CD14-positive monocyte (primary cell): ENCODE measurements at places on chromosomes 3 and 15.

GRCh38 chr15:41401904-41402267, 410 bp downstream of the NDUFAF1 start:
- DNase-seq, result no peak

- DNase-seq, result no peak
These were observed 733.7 kb downstream of the ZNF385D start for GRCh38 chr3:21017115-21017852.

DNA sequence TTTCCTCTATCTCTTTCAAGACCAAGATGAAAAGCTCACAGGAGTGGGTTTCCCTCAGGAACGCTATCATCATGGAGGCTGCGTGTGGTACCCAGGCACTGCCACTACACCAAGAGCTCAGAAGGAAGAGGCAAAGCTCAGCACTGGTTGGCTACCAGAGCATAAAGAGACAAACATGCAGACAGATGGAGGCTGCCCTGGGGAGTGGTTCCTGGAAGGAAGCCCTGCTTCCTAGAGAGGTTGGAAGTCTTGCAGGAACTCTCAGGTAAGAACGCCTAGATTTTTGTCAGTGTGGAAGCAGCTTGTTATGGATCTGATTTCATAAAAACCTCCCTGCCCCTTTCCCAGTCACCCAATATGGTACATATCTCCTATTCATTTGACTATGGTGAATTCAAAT, 49.9 kb upstream of the ADCY5 start:
- DNase-seq, result no peak

DNA sequence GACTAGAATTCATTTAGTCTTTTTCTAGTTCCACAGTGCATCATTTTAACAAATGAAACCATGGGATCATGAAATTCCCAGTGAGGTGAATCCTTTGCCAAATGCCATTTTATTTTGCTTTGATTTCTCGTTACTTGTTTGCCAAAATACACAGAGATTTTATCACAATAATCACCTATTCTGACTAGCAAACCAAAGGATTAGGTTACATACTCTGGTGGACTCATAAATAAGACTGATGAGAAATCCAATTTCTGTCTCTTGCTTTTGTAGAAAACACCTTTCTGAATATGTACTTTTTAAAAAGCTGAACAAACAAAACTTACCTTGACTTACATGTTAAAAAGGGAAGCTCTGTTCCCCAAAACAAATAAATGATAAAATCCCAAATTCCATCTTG, 12.2 kb downstream of the ERC2 start:
- no peak for DNase-seq

- no peak for DNase-seq
These were observed 8.2 kb downstream of the TRNT1 start for GRCh38 chr3:3134750-3135448.

DNA sequence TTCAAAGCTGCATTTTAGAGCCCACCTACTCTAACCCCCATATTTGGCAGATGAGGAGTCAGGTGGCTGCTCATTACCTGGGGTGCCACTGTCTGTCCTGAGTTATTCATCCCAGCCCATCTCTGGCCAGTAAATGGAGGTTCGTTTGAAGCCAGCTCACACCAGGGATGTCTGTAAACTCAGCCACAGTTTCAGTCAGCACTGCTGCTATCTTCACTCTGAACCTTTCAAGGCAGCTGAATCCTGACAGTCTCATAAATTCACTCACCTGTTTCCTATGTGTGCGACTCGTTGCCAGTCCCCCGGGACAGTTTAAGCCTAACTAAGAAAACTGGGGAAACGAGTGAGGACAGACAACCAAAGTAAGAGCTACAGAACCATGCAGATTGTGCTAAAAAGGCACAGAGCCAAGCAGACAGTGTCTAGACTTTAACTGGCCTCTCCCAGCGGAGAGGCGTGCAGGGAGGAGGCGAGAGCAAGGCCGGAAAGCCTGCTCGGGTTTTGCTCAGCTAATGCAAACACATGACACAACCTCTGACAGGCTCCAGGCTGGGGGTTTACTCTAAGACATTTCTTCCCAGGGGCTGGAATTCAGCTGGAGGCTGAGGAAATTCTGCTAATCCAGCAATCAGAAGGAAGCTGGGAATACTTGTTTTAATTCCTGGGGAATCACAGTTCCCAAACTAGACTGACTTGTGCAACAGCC, 12.0 kb downstream of the FSTL1 start:
- DNase-seq, result no peak

- no peak for DNase-seq
These were observed 10.2 kb downstream of the SENP8 start for GRCh38 chr15:72128359-72128758.

GRCh38 chr15:58332676-58333400, 99.0 kb upstream of the LIPC start:
- DNase-seq, result peak; percentile 47

GRCh38 chr15:99590913-99591646, 25.3 kb downstream of the MEF2A start:
- DNase-seq, result no peak

DNA sequence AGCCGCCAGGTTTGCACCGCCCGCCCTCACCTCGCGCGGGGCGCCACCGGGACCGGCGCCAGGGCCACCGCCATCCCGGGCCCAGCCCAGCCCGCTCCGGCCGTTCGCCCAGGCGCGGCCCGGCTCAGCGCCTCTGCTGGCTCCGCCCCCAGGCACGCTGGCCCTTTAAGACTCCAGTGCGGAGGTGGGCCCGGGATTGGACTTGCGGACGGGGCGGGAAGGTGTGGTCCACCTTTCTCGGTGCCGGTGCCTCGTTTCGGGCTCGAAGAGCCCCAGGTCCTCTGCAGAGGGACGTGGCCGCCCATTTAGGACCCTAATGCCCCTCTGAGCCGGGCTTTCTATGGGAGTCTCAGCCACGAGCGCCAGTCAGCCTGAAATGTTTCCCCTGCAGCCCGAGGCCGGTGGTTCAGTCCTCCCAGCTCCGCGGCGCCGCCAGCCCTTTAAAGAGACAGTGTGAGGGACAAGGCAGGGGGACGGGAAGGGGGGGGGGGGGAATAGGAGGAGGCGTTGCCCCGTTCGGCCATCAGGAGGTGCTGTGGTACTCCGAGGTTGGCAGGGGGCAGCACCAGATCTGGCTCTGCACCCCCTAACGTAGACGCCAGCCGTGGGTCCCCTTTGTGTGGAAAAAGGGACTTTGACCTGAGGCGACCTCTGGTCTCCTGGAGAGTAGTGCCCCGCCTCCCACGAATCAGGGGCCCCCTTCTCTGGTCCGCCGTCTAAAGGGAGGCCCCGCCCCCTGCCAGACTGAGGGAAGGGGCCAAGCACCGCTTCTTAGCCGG, 1.0 kb downstream of the HYAL2 start:
- peak; percentile 74 for DNase-seq
